ENCODE measurements at places on chromosomes 7 and 10.

DNA sequence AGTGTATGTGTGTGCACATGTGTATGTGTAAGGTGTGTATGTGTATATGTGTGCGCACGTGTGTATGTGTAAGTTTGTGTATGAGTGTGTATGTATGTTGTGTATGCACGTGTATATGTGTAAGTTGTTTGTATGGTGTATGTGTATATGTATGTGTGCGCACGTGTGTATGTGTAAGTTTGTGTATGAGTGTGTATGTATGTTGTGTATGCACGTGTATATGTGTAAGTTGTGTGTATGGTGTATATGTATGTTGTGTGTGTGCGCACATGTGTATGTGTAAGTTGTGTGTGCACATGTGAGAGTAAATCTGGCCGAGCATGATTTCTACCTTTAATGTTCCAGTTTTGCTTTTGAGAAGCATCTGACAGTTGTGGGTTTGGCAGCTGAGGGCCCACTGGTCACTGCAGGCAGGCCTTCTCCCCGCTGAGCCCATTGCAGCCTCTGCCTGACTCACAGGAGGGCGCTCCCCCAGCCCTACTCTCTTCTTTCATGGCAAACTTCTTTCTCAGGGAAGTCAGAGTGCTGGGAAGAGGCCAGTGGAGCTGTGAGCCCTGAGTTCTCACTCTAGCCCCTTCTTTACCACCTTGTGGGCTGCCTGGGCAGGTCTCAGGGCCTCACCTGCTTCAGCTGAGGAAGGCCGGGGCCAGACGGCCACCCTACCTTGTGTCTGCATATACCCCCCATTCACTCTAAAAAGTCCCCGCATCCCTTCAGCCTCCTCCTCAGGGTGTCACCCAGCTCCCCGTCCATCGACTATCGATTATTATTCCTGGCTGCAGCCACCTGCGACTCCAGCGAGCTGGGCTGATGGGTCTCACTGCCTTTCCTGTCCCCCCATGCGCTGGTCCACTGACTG lies 11.2 kb downstream of the WDR86 start:
- no peak for DNase-seq

GRCh38 chr10:133350950-133351329 lies 3.8 kb downstream of the PRAP1 start:
- DNase-seq, result no peak

- no peak for DNase-seq
These were observed 99.4 kb upstream of the TMEM106B start for GRCh38 chr7:12111422-12112405.

GRCh38 chr7:511476-512145 lies 8.0 kb downstream of the PDGFA start:
- no peak for DNase-seq

- no peak for DNase-seq
These were observed 22.1 kb upstream of the HERPUD2 start for GRCh38 chr7:35717013-35717412.

- DNase-seq, result no peak
These were observed 1091.2 kb downstream of the KCNMA1 start for GRCh38 chr10:76546411-76546810.

DNA sequence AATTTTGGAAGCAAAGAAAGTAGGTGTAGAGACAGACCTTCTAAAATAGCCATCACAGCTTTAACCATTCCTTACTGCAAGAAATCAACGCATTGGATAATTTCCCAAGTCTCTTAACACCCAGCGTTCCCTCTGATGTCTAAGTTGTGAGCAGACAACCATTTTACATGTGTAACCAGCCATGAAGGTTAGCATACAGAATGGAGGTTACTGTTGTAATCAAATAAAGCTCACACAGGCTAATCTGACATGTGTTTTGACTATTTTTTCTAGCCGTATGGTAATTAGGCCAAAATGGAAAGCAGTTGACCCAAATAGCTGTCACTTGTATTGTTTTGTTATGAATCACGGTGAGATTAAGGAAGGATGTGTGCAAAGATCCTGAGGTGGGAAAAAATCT lies 336.4 kb downstream of the RNLS start:
- DNase-seq, result no peak

Data from cortex of kidney (tissue), 1 donor.